SK-MEL-5 (cell line): ENCODE measurements at places on chromosomes 16 and 17. TPM values are rescaled to one million over a fixed set of nuclear protein-coding genes. Genes with fewer than 3 reads are reported as not detected.

- no peak for DNase-seq
Measured at GRCh38 chr17:78223061-78223460, 8.4 kb upstream of the TMEM235 start.

MYH10 gene
- 71.6 and 73.4 TPM in 2 replicates for total RNA-seq

DNA sequence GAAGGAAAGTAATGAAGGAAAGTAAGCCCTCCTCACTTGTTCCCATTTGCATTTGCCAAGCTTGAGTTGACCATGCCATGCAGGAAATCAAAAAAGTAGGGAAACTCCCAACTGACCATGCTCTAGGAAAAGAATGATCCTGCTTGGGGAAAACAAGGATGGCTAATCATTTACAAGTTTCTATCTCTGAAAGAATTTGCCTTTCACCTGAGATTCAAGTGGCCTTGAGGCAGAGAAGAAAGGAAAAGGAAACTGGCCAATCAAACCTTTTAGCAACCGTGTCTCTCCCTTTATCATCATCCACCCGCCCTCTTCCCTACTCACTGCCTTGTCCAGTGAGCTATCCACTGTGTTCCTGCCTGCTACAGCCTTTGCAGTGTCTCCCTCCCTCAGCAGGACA is 757.2 kb upstream of the SOX9 start:
- no peak for DNase-seq

AHSP gene
- total RNA-seq, result not detected in 2 replicates

DNA sequence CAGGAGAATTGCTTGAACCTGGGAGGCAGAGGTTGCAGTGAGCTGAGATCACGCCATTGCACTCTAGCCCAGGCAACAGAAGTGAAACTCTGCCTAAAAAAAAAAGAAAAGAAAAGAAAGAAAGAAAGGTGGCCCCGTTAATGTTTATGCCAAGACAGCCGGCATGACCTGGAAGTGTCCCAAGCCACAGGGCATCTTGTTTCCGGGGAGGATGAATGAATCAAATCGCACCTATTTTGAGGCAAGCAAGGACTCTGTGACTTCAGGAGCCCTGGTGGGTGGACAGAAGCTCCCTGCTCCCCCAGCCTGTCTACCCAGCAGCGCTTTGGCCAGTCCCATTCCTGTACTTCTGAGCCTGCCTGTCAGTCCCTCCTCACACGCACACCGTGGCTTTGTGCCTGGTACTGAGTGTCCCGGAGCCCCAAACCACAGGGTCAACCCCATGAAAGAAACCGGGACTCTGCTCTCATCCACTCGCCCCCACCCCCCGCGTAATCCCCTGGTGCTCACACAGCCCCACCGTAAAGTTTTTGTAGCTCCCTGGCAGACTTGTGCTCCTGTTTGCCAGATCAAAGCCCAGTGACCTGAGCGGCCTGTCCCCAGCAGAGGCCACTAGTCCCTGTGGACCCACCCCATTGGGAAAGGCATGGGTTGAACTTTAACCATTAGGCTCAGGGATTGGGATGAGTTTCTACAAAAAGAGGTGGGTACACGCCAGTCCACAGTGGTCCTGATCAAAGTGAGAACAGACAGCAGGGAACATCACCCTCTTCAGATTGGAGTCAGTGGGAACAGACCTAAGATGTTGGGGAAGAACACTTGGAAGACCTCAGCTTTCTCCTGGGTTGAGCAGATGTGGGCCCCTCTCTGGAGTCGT is 19.3 kb downstream of the CD2BP2 start:
- DNase-seq, result peak; percentile 16

DNA sequence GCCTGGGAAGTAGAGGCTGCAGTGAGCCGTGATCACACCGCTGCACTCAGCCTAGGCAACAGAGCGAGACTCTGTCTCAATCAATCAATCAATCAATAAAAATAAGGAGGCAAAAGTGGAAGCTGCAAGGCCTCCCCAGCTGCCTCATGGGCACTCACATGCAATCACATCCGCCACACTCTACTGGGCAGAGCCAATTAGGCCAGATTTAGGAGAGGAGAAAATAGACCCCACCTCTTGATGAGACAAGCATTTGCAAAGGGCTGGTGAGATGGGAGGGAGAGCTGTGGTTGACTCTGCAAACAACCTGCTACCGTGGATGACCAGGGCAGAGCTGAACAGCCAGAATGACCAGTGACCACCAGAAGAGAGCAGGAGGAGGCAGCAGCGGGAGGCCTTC is 14.7 kb upstream of the GSG1L start:
- DNase-seq, result no peak

DHX58 gene
- total RNA-seq, result 5.8 and 7.0 TPM in 2 replicates

GRCh38 chr17:35809855-35810461 is 674 bp downstream of the TAF15 start:
- peak; percentile 15 for DNase-seq

DNA sequence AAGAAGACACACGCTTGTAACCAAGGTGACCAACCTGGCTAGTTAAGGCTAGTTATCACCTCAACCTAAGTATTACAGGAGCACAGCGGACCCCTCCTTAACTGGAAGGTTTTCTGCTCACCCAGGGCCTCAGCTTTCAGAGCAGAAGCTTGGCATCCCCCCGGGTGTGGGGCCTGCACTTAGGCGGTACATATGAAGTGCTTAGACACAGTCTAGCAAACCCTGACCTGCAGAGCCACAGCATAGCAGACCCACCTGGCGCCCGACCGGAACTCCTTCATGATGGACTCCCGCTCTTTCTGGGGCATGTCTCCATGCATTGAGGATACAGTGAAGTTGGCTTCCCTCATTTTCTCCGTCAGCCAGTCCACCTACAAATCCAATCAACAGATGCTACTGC is 9.8 kb downstream of the EIF4A3 start:
- no peak for DNase-seq

DNA sequence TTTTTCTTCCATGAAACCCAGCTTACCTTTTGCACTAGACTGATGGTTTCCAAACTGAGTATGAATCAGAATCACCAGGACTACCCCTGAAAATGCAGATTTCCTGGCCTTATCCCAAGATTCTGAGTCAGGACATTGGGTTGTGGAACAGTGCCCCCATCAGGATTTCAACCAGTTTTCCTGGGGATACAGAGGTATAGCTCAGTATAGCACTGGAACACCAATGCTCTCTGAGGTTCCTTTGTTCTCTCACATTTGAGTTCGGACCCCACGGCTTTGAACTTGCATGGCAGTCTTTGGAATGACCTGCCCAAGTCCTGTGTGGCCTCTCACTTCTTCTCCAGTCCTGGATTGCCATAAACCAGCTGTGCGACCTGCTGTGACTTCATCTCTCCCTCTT is 12.8 kb upstream of the CCL8 start:
- peak; percentile 45 for DNase-seq

GRCh38 chr17:6507535-6507934 is 48.8 kb downstream of the PITPNM3 start:
- no peak for DNase-seq

DNA sequence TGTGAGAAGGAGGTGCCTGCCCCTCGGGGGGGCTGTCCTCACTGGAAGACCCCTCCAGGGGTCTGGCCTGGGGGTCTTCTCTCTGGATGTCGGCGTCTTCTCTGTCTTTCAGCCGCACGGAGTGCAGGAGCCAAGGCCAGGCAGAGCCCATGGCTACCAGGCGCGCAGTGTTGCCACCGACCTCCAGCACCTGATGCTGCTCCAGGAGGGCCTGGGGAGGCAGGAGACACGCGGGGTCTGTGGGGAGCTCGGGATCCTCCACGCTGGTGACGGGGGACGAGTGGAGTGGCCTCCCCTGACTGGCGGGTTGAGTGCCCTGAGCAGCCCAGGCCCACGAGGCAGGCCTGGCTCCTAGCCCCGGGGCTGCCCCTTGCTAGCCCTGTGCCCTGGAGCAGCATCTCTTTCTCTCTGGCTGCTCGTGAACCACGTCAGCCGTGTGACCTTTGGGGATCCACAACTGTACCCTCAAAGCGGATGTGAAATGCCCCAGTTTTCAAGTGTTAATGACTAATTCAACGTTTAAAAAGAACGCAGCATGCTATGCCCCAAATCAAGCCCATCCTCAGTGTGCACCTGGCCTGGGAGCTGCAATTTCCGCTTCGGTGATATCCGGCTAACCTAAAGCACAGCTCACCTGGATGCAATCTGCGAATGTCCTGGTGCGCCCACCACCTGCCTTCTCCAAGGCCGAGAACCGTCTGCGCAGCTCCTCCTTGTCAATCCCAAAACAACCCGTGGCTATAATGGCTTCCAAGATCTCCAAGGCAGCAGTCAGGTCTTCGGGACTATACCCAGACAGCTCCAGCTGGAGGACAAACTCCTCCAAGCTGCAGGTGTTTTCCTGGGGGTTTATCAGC is 62.9 kb downstream of the IL21R start:
- no peak for DNase-seq

DNA sequence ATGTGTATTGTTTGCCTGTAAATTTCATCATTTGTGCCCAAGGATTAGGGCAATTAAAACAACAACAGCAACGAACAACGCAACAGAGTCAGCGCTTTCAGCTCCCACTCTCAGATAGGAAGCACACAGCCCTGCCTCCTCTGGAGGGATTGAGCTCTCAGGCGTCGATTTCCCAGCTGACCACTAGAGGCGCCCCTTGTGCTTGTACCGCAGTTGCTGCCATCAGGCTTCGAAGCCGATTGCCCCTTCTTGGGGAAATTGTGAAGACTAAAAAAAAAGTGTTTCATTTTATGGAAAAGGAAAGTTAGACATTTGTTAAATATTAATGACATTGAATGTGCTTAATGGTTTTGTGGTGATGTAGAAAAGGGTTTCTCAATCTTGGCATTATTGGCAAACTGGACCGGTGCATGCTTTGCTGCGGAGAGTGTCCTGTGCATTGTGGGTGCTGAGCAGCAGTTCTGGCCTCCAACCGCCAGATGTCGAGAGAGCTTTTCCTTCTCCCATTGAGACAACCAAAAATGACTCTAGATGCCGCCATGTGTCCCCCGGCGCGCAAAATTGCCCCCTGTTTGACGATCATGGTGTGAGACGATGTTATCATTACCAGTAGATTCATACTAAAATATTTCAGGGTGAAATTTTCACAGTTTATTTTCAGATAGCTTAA is 650.4 kb upstream of the RBFOX1 start:
- peak; percentile 82 for DNase-seq

DNA sequence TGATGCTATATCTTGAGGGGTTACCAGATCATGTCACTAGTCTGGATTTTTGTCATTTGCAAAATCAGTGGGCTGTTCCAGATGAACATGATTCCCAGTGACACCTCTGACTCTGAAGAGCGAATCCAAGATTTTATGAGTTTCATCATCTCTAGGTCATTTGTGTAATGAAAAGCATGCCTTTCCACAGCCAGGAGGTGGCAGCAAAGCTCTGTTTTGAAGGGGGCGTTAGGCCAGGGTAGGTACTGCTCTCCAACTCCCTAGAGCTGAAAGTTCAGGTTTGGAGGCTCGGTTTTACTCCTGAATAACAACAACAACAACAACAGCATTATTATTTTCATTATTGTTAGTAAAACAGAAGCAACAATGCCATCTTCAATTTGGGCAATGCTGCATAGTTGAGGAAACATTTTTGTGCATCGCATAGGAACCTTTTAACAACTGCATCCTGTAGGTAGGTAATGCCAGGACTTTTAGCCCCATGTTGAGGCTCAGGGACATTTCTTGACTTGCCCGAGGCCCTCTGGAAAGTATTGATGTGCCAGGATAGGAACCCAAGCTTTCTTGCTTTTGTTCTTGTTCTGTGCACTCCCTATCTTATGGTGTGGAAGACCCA is 77.0 kb downstream of the MYH13 start:
- DNase-seq, result peak; percentile 85

DNA sequence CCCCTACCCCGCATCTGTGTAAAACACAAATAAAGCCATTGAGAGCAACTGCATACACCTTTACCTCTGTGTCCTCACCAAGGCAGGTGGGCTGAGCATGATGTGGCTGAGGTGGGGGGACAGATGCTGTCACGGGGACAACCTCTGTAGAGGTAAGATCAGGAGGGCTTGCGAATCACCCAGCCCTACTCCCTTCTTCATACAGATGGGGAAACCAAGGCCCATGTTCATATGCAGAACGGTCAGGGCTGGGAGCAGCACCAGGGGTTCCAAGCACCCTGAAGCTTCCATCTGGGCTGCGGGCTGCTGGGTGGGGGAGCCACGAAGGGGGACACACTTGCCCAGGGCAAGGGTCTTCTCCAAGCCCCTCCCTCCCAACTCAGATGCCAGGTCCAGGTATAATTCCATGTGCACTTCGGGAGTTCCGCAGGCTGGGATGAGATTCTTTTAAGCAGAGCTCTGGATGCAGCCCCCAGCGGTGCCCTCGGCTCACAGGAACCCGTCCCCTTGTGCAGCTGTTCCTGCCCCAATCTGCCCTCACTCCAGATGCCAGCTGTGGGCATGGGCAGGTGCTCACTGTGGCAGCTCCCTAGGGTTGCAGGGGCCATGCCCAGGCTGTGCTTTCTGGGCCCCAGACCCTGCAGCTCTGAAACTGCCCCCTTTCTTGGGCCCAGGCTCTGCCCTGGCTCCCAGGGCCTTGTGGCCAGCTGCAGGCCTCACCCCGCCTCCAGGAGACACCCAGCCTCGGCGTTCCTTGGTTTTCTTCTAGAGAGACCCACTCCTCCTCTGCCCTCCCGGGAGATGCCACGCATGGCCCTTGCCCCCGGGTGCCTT is 9.6 kb downstream of the CTRB1 start:
- DNase-seq, result no peak

- no peak for DNase-seq
Measured at GRCh38 chr17:76353004-76353598, 615 bp downstream of the PRPSAP1 start.

DNA sequence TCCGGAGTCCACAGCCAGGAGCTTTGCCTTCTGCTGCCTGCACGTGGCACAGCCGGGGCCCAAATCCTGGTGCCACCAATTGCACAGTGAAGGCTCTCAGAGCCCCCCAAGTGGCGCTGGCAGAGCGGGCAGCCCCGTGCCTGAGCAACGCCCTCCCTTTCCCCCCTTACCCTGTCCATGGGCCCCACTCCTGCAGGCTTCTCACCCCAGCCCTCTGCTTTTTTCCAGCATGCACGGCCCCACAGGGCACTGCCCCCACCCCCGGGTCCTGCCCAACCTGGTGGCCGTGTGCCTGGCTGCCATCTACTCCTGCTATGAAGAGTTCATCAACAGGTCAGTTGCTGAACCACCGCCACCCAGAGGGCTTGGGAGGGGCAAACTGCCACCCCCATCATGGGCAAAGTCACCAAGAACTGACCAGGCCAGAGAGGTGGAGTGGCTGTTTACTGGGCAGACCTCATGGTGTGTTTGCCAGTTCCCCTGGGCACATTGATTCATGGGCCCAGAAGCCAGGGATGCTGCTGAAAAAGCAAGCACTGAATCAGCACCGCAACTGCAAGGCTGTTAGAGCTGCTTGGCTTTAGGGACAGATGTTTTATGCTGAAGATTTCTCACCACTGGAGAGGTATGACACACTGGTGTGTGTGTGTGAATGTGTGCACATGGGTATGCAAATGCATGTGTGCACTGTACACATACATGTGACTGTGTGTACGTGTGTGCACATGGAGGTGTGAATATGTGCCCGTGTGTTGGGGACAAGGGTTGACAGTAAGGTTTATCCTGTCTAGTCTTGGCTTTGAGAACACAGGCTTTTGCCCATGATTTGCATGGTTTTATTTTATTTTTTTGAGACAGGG is 107.1 kb upstream of the PLCG2 start:
- DNase-seq, result no peak

MPP2 gene
- 1.8 TPM in 2 replicates for total RNA-seq
